ENCODE measurements at places on chromosomes 1 and 21.

DNA sequence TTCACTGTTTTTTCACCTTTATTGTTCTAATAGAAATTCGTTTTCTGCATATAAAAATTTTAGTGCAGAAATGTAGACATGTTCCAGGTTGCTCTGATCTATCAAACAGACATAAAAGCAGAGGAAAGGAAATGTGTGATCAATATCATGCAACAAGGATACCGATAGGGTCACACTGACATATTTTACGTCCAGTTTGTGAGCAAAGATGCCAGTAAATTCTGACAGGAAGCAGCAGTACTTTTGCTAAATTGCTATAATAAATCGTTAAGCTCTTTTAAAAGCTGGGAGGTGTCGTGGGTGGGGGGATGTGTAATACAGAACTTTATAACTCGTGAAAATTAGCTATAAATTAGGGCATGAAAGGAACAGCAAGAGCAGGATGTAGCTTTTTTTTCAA lies 955.2 kb downstream of the BRINP3 start:
- no peak for DNase-seq

- no peak for DNase-seq
Observed at GRCh38 chr1:68963353-68963752, 466.5 kb upstream of the DEPDC1 start.

- DNase-seq = no peak
Observed at GRCh38 chr1:101005183-101005582, 20.4 kb downstream of the DPH5 start.

- DNase-seq = no peak
Observed at GRCh38 chr21:29155118-29155932, 24.9 kb downstream of the MAP3K7CL start.

GRCh38 chr1:113226148-113226547 lies 153.2 kb downstream of the LRIG2 start:
- DNase-seq = no peak

- DNase-seq = no peak
Observed at GRCh38 chr1:57079454-57080157, 113.8 kb upstream of the C8B start.

GRCh38 chr21:41601573-41602368 lies 93.8 kb upstream of the TMPRSS2 start:
- DNase-seq = no peak

DNA sequence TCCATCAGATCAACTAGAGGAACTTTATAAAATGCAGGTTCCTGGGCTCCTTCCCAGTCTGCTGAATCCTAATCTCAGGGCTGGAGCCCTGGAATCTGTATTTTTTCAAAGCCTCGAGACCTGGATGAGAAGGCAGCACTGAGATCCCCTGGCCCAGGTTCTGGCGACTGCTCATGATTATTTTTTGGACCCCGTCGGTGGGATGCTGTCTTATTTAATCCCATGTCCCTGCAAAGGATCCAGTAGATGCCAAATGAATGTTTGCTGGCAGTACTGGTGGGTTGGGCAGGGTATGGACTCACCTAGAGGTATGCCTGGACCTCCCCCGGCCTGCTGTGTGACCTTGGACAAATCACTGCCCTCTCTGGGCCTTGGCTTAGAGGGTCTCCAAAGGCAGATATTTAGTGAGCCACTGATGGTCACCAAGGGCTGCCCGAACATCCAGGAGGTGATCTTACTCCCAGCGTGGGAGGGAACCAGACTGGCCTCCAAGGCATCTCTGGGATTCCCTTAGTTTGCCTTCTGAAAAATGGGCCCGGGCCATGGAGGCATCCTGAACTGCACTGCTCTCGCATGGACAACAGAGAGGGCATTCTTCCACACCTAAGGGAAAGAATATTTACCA lies 91.6 kb upstream of the RUNX3 start:
- DNase-seq = no peak

DNA sequence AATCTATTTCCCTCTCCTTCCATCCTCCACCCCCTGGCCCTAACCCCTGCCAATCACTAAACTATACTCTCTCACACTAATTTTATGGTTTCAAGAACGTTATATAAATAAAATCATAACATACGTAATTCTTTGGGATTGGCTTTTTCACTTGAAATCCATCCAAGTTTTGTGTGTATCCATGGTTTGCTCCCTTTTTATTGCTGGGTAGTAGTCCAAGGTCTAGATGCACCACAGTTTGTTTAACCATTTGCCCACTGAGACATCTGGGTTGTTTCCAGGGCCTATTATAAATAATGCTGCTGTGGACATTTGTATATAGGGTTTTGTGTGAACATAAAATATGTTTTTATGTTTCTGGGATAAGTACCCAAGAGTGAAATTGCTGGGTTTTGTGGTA lies 61.4 kb downstream of the TEX35 start:
- DNase-seq = no peak

DNA sequence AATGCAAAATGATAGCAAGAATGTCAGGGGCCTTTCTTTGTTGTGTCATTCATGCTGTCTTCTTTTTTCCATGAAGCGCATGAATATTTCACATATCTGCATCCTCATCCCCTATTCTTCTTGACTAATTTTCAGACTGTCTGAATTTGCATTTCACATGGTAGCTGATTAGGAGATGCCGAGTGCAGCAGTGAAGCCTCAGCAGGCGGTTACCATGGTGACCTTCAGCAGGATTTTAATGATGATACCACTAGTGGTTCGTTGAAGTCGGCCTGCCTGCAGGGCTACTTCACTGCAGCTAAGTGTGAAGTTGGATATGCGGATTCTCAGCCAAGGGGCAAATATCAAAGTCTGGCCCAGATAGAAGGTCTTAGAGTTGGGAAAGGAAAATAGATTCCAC lies 141.8 kb downstream of the NEK7 start:
- DNase-seq = no peak

DNA sequence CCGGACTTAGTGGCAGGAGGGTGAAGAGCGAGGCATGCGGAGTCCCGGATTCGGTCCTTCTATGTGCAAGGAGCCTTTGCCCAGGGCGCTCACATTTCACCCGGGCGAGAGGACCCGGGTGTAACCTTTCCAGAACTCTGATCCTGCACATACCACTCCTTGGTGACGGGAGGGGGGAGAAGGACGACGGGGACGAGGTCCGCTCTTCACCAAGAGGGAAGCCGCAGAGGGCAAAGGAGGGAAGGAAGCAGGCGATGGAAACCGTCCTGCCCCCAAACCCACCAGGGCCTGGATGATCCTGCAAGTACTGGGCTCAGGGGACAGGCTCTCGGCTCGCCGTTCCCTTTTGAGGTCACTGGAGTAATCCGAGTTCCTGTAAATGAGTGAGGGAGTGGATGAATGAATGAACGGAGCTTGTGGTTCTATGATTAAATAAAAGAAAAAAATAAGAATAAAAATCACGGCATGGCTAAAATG lies 993 bp downstream of the SYPL2 start:
- no peak for DNase-seq

GRCh38 chr1:68051475-68051874 lies 1.0 kb upstream of the DIRAS3 start:
- DNase-seq = no peak

DNA sequence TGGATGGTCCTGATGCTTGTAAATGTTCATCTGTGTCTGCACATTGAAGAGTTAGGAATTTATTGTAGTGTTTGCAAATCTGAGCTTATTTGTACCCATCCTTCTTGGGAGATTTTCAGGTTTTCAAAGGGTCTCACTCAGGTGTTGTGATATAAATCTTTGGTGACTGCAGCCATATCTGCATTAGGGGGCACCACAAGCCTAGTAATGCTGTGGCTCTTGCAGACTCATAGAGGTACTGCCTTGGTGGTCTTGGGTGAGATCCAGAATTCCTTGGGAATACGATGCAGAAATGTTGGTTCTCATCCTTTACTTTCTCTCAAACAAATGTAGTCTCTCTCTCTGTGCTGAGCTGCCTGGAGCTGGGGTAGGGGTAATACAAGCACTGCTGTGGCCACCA lies 405.9 kb downstream of the TTLL7 start:
- DNase-seq = no peak

DNA sequence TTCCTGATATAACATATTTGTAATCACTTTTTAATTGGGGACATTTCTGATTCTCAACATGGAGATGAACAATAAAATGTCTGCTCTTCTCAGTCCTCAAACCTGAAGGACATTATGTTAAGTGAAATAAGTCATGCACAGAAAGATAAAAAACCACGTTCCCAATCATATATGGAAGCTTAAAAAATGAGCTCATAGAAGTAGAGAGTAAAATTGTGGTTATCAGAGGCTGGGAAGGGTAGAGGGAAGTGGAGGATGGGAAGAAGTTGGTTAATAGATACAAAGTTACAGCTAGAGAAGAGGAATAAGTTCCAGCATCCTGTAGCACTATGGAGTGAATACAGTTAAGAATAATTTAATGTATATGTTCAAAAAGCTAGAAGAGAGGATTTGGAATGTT lies 1.5 kb upstream of the CD48 start:
- no peak for DNase-seq

DNA sequence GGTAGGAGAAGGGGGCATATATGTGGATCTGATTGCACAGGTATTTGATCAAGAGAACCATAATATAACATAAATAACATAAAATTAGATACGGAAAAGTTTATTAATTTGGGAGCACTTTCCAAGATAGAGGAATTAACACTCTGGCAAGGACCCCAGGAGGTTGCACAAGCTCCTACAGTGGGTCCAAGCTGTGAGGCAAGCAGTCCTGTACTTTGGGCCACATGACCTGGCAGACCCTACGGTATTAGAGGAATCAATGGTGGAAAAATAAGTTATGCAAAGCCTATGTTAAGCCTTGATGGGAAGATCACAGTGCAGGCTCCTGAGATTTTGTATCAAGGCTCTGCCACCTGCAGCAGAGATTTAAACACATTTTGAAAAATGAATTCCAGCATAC lies 220.1 kb downstream of the COL24A1 start:
- DNase-seq = no peak

DNA sequence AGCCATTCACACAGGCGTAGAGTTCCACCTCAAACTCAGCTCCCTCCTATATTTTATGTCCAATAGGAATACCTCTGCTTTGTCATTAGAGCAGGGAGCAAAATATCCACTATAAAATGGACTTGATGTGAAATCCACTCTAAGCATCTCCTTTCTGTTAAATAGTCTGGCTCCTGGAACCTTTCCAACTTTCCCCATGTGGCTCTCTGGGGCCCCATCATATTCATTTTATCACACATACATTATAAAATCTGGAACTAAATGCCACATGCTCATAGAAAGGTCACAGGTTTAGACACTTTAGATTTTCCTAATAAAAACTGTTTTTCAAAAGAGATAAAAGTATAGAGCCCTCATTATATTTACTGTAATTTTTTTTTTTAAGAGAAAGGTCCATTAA lies 82.1 kb downstream of the PTPN14 start:
- peak; percentile 77 for DNase-seq

All from NCI-H460 (cell line).